CD8-positive, alpha-beta memory T cell (primary cell): ENCODE measurements at places on chromosomes 3 and 15.

DNA sequence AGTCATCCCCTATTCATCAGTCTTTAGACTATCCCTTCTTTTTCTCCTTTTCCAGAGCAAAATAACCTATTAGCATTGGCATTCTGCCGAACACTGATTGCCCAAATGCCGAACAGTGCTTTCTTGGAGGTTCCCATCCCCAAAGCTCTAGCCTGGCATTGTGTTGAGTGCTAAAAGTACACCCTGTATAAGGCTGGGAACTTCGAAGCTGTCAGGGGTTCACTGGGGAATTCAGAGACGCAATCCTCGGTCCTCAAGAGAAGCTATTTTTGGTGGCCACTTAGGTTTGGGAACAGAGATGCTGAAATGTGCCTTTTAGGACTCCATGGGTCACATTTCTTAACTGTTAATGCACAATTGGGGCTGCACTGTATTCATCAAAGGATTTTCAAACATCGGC lies 8.4 kb downstream of the FRMD5 start:
- DNase-seq: no peak

DNA sequence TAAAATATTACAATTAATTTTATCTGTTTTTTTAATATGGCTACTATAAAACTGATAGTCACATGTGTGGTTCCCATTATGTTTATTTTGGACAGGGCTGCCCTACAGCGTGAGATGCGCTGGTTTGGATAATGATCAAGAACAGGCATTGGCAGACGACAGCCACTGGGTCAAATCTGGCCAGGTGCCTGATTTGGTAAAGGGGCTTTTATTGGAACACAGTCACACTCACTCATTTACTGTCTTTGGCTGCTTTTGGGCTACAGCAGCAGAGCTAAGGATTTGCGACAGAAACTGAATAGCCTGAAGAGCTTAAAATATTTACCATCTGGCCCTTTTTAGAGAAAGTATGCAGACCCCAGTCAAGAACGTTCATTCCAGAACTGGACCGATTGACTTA lies 724.2 kb upstream of the CFAP20DC start:
- DNase-seq: no peak

- no peak for DNase-seq
These were observed 22.1 kb upstream of the CMSS1 start for GRCh38 chr3:99795573-99795972.

GRCh38 chr3:157695586-157695985 lies 192.4 kb upstream of the VEPH1 start:
- DNase-seq: no peak

DNA sequence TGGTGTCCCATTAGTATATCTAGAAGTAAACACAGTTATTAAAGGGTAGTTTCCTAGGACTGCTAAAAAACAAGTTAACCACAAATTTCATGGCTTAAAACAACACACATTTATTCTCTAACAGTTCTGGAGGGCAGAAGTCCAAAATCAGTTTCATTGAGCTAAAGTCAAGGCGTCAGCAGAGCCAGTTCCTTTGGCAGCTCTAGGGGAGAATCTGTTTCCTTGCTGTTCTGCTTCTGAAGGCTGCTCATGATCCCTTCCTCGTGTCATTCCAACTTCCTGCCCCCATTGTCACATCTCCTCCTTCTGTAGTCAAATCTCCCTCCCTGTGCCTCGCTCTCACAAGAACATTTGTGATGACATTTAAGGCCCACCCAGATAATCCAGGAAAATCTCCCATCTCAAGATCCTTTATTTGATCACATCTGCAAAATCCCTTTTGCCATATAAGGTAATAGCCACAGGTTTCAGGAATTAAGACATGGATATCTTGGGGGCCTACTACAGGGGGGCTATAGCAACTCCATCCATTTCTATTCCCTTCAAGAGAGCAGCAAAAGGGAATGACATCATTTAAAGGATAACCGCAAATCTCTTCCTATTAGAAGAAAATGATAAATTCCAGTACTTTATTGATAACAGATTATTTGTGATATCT lies 50.1 kb downstream of the GPR176 start:
- no peak for DNase-seq

DNA sequence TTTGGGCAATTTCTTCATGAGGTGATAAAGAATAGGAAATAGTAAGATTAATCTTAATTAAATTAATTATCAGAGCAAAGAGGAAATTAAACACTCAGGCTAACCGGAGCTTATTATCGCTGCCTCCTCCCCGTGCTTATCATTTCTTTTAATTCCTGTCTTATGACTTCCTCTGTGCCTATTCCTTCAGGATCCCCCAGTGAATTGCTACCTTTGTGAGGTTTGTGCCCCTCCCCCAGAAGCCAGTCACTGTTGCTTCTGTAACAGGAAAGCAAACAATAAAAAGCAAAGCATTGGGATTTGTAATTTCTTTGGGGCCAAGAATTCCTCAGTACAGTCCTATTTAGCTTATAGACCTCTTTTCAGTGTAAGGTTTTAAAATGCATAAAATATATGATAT lies 164.5 kb downstream of the CADPS start:
- DNase-seq: no peak

GRCh38 chr15:57703387-57703786 lies 3.1 kb upstream of the POLR2M start:
- no peak for DNase-seq

DNA sequence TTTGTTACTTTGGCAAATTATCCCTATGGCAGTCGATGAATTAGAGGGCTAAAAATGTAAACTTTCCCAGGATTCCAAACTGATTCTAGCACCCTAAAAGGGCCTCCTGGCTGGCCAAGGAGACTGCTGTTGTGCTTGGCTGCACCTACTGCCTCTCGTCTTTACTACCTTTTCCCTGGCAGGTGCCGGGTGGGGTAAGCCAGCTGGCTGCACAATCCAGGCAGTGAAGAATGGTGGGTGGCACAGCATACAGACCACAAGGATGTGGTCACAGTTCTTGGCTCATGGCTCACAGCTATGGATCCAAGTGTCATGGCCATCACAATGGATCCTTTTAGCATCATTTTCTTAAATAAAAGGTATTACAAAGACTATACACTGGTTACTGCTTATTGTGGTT lies 20.7 kb upstream of the SLC25A26 start:
- DNase-seq: no peak

DNA sequence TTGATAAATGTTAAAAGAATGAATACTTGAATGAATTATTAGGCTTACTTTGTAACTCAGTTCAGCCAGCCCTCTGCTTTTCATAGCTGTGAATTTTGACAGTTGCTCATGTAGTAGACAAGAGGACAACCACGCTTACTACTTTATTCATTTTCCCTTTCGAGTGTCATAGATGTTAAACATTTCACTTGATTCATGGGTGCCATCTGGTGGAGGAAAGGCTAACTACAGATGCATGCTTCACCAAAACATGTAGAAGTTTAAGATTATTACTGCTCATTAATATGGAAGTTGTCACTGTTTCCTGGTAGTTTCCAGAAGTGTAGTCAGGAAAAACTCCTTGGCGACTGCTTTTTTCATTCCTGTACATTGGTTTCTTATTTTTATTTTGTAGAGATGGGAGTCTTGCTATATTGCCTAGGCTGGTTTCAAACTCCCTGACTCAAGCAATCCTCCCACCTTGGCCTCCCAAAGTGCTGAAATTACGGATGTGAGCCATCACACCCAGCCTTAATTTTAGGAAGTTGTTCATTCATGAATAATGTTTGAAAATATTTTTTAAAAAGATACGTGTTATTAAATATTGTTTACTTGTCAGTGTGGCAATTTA lies 163.2 kb downstream of the B3GALNT1 start:
- peak; percentile 46 for DNase-seq

- no peak for DNase-seq
These were observed 123.1 kb downstream of the DMXL2 start for GRCh38 chr15:51499379-51499976.

GRCh38 chr3:169383770-169384169 lies 279.7 kb downstream of the MECOM start:
- DNase-seq: no peak

DNA sequence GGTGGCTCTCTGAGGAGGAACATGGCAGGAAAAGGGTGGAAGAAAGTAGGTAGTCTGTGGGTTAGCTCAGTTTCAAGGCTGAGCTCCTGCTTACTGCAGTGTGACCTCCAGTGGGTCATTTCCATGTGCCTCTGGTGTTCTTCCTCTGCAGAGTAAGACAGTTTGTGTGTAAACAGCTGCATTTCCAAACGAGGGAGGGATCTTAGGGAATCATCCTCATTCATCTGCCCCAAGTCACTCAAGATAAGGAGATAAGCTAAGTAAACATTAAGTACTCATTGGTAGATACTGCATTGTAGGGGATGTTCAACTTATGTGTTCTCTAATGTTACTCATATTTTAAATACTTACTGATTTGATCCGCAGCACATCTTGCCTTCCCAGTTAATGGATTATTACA lies 83.6 kb downstream of the CLSTN2 start:
- no peak for DNase-seq

DNA sequence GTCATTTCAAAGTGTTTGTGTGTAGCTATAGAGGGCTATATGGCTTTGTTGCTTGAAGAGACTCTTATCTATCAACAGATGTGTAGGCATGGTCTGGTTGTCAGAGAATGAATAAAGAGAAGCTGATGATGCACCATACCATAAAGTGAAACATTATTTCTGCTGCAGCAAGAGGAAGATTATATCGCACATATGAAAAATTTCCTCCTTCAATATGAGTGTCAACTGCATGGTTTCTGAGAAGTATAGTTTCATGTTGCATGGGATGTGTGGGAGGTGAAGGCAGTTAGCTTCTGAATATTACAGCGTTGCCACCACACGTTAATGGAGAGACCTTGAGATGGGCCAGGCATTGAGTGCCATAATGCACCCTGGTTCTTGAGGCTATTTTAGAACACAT lies 217.9 kb downstream of the SATB1 start:
- DNase-seq: no peak
